ENCODE measurements at places on chromosomes 13 and 19.

- DNase-seq = no peak
These were observed 6.7 kb downstream of the DDX39A start for GRCh38 chr19:14412324-14412995.

GRCh38 chr13:94996445-94996844, 284.1 kb upstream of the SOX21 start:
- DNase-seq = no peak

- DNase-seq = no peak
These were observed 2.9 kb upstream of the HOOK2 start for GRCh38 chr19:12778017-12778904.

- DNase-seq = no peak
These were observed 21.9 kb downstream of the LCP1 start for GRCh38 chr13:46160065-46160464.

- DNase-seq = no peak
These were observed 142.8 kb downstream of the KLF12 start for GRCh38 chr13:73991384-73991783.

DNA sequence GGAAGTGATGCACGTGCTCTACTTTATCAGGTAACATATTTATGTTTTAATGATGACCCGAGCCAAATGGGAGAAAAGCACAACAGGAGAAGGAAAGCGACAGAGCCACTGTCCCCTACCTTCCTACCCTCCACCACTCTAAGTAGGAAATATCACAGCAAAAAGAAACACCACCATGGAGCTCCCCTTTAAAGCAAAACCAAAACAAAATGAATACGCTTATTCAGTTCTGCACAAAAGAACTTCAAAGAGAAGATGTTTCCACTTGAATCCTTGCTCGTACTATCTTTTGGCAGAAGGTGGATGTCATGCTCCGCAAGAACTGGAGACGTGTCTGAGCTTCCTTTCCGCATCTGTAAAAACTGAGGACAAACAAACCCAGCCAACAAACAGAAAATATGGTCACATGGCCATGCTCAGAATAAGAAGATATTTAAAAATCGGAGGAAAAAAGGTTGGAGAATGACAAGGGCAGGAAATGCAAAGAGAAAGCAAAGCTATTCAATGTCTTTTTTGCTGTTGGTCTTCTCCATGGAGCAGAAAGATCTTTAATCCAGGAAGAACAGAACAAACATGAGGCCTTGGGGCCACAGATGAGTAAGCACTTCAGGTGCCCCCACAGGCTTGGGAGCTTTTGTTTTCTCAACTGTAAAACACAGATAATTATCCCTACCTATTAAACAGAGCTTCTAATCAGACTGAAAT, 19.5 kb downstream of the N4BP2L1 start:
- DNase-seq = no peak

Measured in stimulated activated CD8-positive, alpha-beta memory T cell treated with anti-CD3 and anti-CD28 coated beads, Interleukin-4, amount 100 ng/mL, for 1 hour (primary cell).